ENCODE measurements at places on chromosomes 4 and X. TPM values are rescaled to one million over a fixed set of nuclear protein-coding genes. Genes with fewer than 3 reads are reported as not detected.

- peaks cover 28% of the 10 kb centered on the region for H3K4me1 ChIP-seq
- DNase-seq, result no peak
- peak overlapping the region; percentile 50 for H3K27ac ChIP-seq
- H3K4me3 ChIP-seq, result peak overlapping the region; percentile 40
- no peaks in the 10 kb centered on the region for H3K27me3 ChIP-seq
These were observed 66.3 kb downstream of the GAB1 start for GRCh38 chr4:143402776-143403552.

PDGFC gene
- total RNA-seq, result not detected

GRCh38 chrX:47060708-47061107, 17.5 kb upstream of the RGN start:
- no peaks in the 10 kb centered on the region for H3K36me3 ChIP-seq
- no peaks in the 10 kb centered on the region for H3K4me1 ChIP-seq
- peaks cover 18% of the 10 kb centered on the region for H3K27me3 ChIP-seq
- no peak for DNase-seq
- no peak overlapping the region for H3K4me3 ChIP-seq

DNA sequence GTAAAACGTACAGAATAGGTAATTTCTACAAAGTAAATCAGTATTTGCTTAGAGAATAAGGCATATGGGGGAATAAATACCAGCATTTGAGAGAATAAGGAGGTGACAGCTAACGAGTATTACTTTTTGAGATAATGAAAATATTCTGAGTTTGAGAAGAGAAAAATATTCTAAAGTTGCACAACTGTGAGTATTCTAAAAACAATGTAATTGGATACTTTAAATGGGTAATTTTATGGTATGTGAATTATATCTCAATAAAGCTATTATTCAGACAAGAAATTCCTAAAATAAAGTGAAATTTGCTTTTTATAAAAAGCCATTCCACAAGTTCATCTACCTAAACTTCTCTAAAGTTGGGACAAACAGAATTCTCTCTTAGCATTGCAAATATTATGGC, 62.6 kb downstream of the PDGFC start:
- DNase-seq, result no peak
- H3K27ac ChIP-seq, result no peak overlapping the region
- H3K27me3 ChIP-seq, result no peaks in the 10 kb centered on the region
- H3K4me1 ChIP-seq, result no peaks in the 10 kb centered on the region
- H3K36me3 ChIP-seq, result no peaks in the 10 kb centered on the region
- no peak overlapping the region for H3K4me3 ChIP-seq

DNA sequence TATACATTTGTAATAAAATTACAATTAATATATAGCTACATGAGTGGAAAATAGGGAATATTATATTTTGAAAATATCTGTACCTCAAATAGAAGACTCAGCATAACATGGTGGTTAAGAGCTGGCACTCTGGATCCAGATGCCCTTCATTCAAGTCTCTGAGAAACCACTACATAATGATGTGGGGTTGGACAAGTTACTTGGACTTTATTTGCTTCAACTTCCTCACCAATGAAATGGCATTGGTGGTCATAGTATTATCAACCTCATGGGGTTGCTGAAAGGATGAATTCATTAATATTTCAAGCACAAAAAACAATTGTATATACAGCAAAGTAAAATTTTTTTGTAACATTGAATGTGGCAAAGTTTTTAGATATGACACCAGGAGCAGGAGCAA, 46.4 kb upstream of the UGT2B7 start:
- no peak overlapping the region for H3K27ac ChIP-seq
- H3K4me3 ChIP-seq, result no peak overlapping the region
- H3K4me1 ChIP-seq, result no peaks in the 10 kb centered on the region

DNA sequence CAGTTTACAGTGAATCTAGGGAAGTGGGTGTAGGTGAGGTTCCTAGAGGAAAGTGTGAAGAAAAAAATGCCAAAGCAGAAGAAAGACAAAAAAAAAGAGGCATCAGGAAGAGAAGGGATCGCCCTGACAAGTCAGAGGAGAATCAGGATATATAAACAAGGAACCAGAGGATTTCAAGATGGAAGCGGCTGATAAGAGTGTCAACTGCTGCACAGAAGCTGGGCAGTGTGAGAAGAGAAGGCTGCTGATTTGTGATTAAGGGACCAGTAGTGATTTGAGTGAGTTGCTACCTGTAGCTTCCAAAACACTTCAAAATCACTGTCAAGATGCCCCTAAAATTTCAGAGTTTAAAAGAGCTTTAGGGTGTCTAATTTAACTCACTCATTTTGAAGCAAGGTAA, 258.2 kb downstream of the PPP3CA start:
- no peak for DNase-seq
- H3K27me3 ChIP-seq, result no peaks in the 10 kb centered on the region
- peaks cover 13% of the 10 kb centered on the region for H3K36me3 ChIP-seq
- no peak overlapping the region for H3K4me3 ChIP-seq
- peaks cover 14% of the 10 kb centered on the region for H3K4me1 ChIP-seq
- no peak overlapping the region for H3K27ac ChIP-seq

GRCh38 chrX:9919632-9920172, 47.5 kb upstream of the CLDN34 start:
- peaks cover 13% of the 10 kb centered on the region for H3K27me3 ChIP-seq
- H3K4me1 ChIP-seq, result no peaks in the 10 kb centered on the region
- no peak for DNase-seq
- H3K4me3 ChIP-seq, result no peak overlapping the region
- no peaks in the 10 kb centered on the region for H3K36me3 ChIP-seq

DNA sequence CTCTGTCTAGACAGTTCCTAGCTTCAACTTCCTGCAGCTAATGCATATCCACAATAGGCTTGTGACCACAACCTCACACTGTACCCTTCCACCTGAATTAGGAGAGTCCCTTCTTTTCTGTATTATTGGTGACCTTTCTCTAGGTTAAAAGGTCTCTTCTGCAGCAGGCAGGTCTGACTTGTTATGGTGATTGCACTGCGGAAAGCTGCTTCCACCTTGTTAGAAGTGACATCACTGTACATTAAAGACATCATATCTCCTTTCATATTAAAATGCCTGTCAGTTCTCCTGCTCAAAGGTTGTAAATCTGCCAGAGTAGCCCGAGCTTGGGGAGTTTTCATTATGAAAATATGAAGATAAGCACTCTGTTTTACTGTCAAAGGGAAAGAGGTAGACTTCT, 21.5 kb upstream of the LSM6 start:
- no peaks in the 10 kb centered on the region for H3K4me1 ChIP-seq
- H3K27ac ChIP-seq, result no peak overlapping the region
- no peak for DNase-seq
- H3K36me3 ChIP-seq, result no peaks in the 10 kb centered on the region
- no peak overlapping the region for H3K4me3 ChIP-seq
- peaks cover 34% of the 10 kb centered on the region for H3K27me3 ChIP-seq

- peaks cover 41% of the 10 kb centered on the region for H3K27me3 ChIP-seq
- no peak overlapping the region for H3K4me3 ChIP-seq
- no peak for DNase-seq
- no peaks in the 10 kb centered on the region for H3K4me1 ChIP-seq
These were observed 62.3 kb upstream of the PAGE3 start for GRCh38 chrX:55326985-55327384.

DNA sequence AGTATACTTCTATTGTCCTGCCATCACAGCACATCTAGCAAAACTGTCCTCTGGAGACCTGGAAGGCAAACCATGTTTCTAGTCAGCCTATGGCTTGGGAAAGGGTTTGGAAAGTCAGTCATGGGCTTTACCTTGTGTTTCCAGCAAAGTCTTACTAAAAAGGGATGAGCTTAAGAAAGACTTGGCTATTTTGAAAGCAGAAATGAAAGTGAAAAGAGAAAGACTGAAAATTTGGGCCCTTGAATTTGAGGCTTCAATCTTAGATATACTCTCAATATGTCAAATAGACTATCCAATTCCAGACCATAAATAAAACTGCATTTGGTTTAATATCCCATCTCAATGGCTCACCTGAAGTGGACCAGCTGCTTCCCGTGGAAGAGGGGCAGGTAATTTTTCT, 127.9 kb downstream of the ZNF330 start:
- no peak overlapping the region for H3K4me3 ChIP-seq
- peaks cover 4% of the 10 kb centered on the region for H3K27me3 ChIP-seq
- no peak for DNase-seq
- H3K27ac ChIP-seq, result no peak overlapping the region

GRCh38 chr4:8582436-8582835, 2.2 kb downstream of the GPR78 start:
- H3K36me3 ChIP-seq, result no peaks in the 10 kb centered on the region
- no peak overlapping the region for H3K4me3 ChIP-seq
- H3K27ac ChIP-seq, result no peak overlapping the region
- H3K4me1 ChIP-seq, result no peaks in the 10 kb centered on the region

PFKFB1 gene
- 0.24 TPM for total RNA-seq

GRCh38 chr4:1130316-1131186, 17.2 kb upstream of the RNF212 start:
- H3K27ac ChIP-seq, result no peak overlapping the region
- DNase-seq, result peak; percentile 81
- peaks cover 7% of the 10 kb centered on the region for H3K27me3 ChIP-seq
- peaks cover 9% of the 10 kb centered on the region for H3K4me1 ChIP-seq
- H3K4me3 ChIP-seq, result no peak overlapping the region
- no peaks in the 10 kb centered on the region for H3K36me3 ChIP-seq

MGAT4D gene
- total RNA-seq, result not detected

- no peak for DNase-seq
- H3K27me3 ChIP-seq, result no peaks in the 10 kb centered on the region
- no peaks in the 10 kb centered on the region for H3K36me3 ChIP-seq
- no peak overlapping the region for H3K27ac ChIP-seq
- H3K4me3 ChIP-seq, result no peak overlapping the region
These were observed 1272.7 kb downstream of the C4orf33 start for GRCh38 chr4:130368668-130369067.

GRCh38 chr4:186789651-186790050, 66.0 kb upstream of the FAT1 start:
- H3K4me1 ChIP-seq, result no peaks in the 10 kb centered on the region
- H3K27me3 ChIP-seq, result no peaks in the 10 kb centered on the region
- H3K4me3 ChIP-seq, result no peak overlapping the region
- no peak for DNase-seq
- H3K36me3 ChIP-seq, result no peaks in the 10 kb centered on the region

GRCh38 chrX:30830326-30830943, 58.6 kb downstream of the TAB3 start:
- H3K27me3 ChIP-seq, result no peaks in the 10 kb centered on the region
- no peaks in the 10 kb centered on the region for H3K4me1 ChIP-seq
- H3K4me3 ChIP-seq, result no peak overlapping the region
- H3K36me3 ChIP-seq, result no peaks in the 10 kb centered on the region
- no peak for DNase-seq
- H3K27ac ChIP-seq, result no peak overlapping the region

DNA sequence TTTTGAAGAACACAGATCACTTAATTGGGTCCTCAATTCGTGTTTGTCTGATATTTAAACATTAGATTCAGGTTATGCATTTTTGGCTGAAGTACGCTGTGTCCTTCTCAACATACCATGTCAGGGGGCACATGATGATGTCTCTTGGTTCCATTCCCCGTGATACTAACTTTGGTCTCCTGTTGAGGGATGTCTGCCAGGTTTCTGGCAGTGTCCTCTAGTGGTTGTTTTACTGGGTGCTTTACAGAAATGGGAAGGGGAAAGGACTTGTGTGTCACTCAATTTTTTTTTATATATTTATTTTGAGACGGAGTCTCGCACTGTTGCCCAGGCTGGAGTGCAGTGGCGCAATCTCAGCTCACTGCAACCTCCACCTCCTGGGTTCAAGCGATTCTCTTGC, 58.2 kb downstream of the WWC2 start:
- H3K4me1 ChIP-seq, result no peaks in the 10 kb centered on the region
- no peak overlapping the region for H3K4me3 ChIP-seq
- H3K27me3 ChIP-seq, result peaks cover 7% of the 10 kb centered on the region
- DNase-seq, result no peak
- no peaks in the 10 kb centered on the region for H3K36me3 ChIP-seq

IL2 gene
- 1.1 TPM for total RNA-seq

DNA sequence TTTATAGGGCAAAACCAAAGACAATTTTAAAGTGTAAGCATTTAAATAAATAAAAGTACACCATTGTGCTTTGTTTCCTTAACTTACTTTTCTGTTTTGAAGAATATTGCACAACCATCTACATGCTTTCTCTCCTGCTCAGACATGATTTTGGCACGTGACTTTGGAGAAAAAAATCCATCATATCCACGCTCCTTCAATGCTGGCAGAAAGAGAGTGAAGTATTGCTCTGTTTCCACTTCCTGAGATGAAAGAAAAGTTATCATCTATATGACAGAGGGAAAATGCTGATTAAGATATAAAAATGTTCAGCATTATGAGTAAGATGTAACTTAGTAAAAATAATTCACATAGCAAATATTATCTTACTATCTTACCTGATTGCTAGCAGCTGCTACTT, 77.1 kb downstream of the CNOT6L start:
- H3K27me3 ChIP-seq, result no peaks in the 10 kb centered on the region
- H3K4me3 ChIP-seq, result no peak overlapping the region
- peaks cover 25% of the 10 kb centered on the region for H3K4me1 ChIP-seq
- H3K27ac ChIP-seq, result peak overlapping the region; percentile 43
- H3K36me3 ChIP-seq, result peaks cover 21% of the 10 kb centered on the region

- no peaks in the 10 kb centered on the region for H3K27me3 ChIP-seq
- H3K4me1 ChIP-seq, result peaks cover 9% of the 10 kb centered on the region
- DNase-seq, result no peak
- peak overlapping the region; percentile 59 for H3K4me3 ChIP-seq
These were observed 30.8 kb downstream of the DAPP1 start for GRCh38 chr4:99847362-99847976.

GRCh38 chr4:184873054-184873453, 47.3 kb upstream of the ACSL1 start:
- no peak for DNase-seq
- H3K27me3 ChIP-seq, result peaks cover 10% of the 10 kb centered on the region
- H3K4me1 ChIP-seq, result peaks cover 2% of the 10 kb centered on the region
- no peak overlapping the region for H3K27ac ChIP-seq

GPC4 gene
- not detected for total RNA-seq

DNA sequence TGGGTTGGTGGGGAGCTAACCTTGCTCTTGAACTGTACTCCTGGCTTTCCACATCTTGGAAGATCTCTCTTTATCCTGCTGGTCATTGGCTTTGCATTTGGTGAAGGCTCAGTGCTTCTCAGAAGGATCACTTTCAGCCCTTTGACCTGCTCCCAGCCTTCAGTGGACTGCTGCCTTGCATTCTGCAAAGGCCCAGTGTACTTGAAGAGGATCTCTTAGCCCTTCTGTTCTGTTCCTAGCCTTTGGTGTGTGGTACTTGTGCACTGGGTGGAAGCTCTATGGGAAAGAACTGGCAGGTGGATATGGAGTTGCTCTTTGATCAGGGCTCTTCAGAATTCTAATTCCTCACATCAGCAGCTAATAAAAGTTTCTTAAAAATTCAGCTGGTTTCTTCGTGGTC, 46.5 kb downstream of the FGF2 start:
- H3K4me3 ChIP-seq, result no peak overlapping the region
- DNase-seq, result no peak
- no peaks in the 10 kb centered on the region for H3K4me1 ChIP-seq

GRCh38 chr4:154314248-154314647, 177.4 kb downstream of the DCHS2 start:
- H3K4me1 ChIP-seq, result no peaks in the 10 kb centered on the region
- H3K36me3 ChIP-seq, result no peaks in the 10 kb centered on the region
- H3K27me3 ChIP-seq, result no peaks in the 10 kb centered on the region
- DNase-seq, result no peak
- H3K27ac ChIP-seq, result no peak overlapping the region
- H3K4me3 ChIP-seq, result no peak overlapping the region

SERTM2 gene
- total RNA-seq, result not detected

PRIMPOL gene
- 19.1 TPM for total RNA-seq

GRCh38 chr4:71396382-71396781, 57.6 kb downstream of the SLC4A4 start:
- no peaks in the 10 kb centered on the region for H3K27me3 ChIP-seq
- no peak overlapping the region for H3K4me3 ChIP-seq
- no peaks in the 10 kb centered on the region for H3K36me3 ChIP-seq
- no peak overlapping the region for H3K27ac ChIP-seq
- no peaks in the 10 kb centered on the region for H3K4me1 ChIP-seq

GRCh38 chr4:181728305-181728966, 514.8 kb upstream of the TENM3 start:
- H3K4me1 ChIP-seq, result no peaks in the 10 kb centered on the region
- H3K27me3 ChIP-seq, result no peaks in the 10 kb centered on the region
- no peak overlapping the region for H3K4me3 ChIP-seq
- H3K36me3 ChIP-seq, result no peaks in the 10 kb centered on the region
